Left renal cortex interstitium (tissue), 4 donors: ENCODE measurements at places on chromosomes 3 and 15.

GRCh38 chr3:129197321-129197720 is 13.6 kb upstream of the CNBP start:
- DNase-seq: no peak

- DNase-seq: no peak
Observed at GRCh38 chr3:161386991-161387770, 15.9 kb upstream of the SPTSSB start.

GRCh38 chr3:115513416-115513800 is 109.9 kb upstream of the GAP43 start:
- no peak for DNase-seq

DNA sequence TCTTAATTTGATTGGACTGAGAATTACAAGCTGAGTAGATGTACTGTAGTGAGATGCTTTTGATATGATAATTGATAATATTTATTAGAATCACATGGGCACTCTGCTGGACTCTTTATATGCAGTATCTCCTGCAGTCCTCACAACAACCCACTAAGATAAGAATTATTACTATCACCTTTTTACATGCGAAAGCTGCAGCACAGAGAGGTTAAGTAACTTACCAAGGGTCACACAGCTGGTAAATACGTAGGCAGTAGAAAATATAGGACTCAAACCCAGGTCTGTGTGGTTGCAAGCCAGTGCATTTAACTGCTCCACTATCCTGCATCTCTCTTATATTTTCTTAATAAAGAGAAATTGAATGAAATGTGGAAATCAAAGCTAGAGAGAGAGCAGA is 392.8 kb upstream of the RORA start:
- DNase-seq: no peak

- no peak for DNase-seq
Observed at GRCh38 chr3:31377045-31377642, 155.6 kb upstream of the STT3B start.

DNA sequence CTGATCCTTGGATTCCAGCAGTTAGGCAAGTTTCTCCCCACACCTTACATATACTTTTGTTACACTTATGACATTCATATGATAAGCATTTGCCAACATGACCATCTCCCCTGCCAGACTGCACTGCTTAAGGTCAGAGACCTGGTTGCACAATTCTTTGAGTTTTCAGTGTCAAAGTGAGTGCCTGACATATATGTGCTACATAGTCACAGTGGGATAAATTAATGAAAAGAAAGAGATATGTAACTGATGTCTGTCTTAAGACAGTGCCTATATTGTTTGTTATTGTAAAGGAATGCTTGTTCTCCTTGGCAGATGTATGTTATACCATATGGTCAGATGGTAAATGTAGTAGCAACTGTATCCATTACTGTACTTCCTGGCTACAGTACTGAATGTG is 3.5 kb upstream of the DCUN1D1 start:
- DNase-seq: no peak

- no peak for DNase-seq
Observed at GRCh38 chr3:154018100-154018696, 103.0 kb upstream of the ARHGEF26 start.

GRCh38 chr3:147030274-147030673 is 376.1 kb downstream of the ZIC4 start:
- no peak for DNase-seq

DNA sequence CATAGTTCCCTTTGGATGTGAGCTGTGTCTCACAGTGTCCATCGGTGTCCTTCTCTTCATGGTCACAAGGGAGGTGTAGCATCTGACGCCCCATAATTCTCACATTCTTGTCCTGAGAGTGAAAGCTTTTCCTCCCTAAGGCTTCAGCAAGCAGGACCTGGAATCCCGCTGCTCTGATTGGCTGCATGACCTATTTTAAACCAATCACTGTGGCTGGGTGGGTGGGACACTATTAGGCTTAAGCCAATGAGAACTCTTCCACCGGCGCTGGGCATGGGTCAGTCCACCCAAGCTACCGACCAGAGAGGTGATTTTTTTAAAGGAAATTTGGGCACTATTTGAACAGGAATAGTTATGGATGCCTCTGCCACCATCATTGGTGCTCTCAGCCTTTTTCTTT is 385.9 kb downstream of the MFSD1 start:
- DNase-seq: no peak

DNA sequence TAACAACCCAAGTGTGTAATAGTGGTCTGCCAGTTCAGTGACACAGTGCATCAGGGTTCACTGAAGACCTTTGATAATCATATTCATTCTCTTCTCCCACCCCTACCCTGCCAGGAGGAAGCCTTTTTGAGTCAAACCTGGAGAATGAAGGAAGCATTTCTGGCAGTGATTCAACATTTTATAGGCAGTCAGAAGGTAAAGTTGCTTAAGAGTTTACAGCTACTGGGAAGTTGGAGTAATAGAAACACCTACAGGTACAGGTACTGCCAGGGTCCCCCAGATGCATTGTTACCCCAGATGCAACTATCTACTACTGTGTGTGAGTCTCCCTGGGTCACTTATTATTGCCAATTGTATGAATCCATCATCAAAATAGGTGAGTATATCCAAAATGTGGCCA is 146.9 kb upstream of the EIF1B start:
- DNase-seq: no peak

DNA sequence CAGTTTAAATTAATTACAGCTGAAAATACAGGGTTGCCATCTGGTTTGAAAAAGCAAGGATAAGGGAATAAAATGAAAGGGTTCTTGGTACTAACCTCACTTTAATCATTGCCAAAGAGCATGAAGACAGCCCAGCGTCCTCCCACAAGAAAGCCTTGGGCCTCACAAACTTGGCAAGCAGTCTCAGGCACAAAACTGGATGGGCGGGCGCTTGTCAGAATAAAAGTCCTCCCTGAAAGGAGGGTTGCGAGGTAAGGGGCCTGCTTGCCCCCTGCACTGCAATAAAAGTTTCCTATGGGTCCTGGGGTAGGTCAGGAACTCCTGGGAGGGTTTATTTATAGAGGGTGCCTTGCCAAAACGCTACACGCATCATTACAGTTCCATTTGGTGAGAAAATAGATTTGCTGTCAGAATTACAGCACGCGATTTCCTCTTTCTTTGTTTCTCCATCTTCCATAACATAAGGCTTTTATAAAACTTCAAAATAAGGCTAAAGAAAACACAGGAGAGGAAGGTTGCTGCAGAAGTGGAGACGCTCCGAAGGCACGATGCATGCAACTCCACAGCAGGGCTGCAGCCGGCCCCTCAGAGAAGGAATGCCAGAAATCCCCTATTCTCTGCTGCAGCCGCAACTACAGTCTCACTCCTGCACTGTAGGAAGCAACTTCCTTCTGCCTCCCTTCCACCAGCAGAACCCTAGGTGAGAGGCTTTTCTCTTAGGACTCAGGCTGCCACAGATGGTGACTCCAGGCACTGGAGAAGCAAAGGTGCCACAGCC is 61.3 kb downstream of the VGLL4 start:
- peak; percentile 83 for DNase-seq

GRCh38 chr3:127699416-127700300 is 26.9 kb downstream of the ABTB1 start:
- no peak for DNase-seq

DNA sequence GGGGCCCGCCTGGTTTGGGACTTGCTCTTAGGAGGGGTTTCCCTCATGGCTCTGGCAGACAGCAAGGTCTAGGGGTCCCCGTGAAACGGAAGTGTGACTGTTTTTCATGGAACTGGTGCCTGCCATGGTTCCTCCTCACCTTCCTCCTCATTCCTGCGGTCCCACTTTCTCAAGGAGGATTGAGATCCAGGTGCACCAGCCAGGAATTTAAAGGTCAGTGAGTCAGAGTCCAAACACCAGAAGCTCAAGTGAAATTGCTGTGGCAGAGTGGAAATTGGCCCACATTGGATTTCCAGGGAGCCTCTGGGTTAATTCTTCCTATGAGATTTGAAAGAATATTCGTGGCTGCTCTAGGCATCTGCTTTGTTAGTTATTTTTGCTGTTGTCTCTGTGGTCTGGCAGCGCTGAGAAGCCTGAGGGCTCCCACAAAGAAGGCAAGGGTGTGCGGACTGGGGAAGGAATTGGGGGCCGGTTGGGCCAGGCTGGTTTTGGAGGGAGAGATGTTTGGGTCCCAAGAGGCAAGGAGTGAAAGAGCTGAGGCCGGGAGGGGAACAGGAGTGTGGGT is 60.4 kb upstream of the TNFAIP8L3 start:
- no peak for DNase-seq

- DNase-seq: no peak
Observed at GRCh38 chr15:74337607-74338211, 29.7 kb downstream of the CYP11A1 start.

- DNase-seq: no peak
Observed at GRCh38 chr15:35381328-35381727, 164.6 kb downstream of the DPH6 start.

DNA sequence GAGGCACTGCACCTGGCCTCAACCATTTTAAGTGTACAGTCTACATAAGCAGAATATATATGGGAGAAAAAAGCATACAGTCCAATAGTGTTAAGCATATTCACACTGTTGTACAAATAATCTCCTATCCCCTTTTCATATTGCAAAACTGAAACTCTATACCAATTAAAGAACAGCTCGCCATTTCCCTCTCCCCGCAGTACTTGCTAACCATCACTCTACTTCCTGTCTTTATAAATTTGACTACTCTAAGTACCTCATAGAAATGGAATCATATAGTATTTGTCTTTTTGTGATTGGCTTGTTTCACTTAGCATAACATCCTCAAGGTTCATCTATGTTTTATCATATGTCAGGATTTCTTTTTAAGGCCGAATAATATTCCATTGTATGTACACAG is 21.6 kb upstream of the TASOR start:
- DNase-seq: no peak

GRCh38 chr3:186180151-186180550 is 71.3 kb upstream of the ETV5 start:
- no peak for DNase-seq

DNA sequence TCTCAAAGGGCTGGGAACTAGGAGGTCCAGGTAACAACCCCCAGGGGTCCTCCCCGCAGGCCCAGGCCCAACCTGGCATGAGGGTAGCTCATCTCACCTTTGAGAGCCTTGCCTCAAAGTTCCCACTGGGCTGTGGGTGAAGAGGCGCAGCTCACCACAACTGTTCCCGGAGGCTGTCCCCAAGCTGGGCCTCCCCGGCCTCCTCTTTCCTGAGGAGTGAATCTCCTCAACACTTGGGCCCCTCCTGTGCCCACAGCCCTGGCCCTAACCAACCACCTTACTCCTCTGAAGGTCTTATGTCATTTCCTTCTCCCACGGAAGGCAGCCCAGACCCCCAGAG is 27.5 kb upstream of the CORO2B start:
- DNase-seq: no peak

DNA sequence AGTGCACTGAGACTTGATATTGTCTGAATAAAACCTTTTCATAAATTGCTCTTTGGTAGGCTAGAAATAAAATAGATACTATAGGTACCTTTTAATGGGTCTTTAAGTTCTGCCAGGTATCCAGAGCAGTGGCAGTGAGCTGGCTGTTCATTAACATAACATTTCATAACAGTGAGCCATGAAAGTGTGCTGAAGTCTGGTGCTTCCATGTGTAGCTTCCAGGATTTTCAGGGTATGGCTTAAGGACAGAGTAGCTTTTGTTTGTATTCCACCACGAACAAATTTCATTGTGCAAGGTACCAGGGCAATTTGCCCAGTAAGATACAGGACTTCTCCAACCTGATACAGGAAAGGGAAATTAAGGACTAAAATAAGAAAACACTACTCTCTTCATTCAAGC is 124.7 kb upstream of the NANOGP8 start:
- DNase-seq: no peak

- DNase-seq: no peak
Observed at GRCh38 chr3:179158336-179159039, 10.3 kb downstream of the PIK3CA start.

DNA sequence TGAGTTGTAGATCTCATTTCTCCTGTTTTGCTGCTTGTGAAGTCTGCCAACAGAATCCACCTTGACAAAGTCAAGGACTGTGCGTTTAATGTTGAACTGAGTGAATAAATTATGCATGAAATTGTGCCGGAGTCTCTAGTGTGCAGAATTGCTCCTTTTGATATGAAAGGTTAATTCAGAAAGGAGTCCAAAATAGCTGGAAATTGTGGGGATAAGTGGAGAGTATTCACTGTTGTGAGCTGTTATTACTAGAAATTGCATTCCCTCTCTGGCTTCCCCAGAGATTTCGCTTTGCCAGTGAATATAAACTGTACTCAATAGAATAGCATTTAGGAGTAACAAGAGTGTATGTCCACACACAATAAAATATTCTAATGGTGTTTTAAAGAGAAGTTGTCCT is 43.1 kb downstream of the SAMMSON start:
- DNase-seq: no peak
